ENCODE measurements at places on chromosomes 5 and 9.

GRCh38 chr5:6389397-6389796 is 11.1 kb upstream of the MED10 start:
- no peak for DNase-seq

- no peak for DNase-seq
These were observed 303.8 kb downstream of the EDIL3 start for GRCh38 chr5:84080908-84081307.

DNA sequence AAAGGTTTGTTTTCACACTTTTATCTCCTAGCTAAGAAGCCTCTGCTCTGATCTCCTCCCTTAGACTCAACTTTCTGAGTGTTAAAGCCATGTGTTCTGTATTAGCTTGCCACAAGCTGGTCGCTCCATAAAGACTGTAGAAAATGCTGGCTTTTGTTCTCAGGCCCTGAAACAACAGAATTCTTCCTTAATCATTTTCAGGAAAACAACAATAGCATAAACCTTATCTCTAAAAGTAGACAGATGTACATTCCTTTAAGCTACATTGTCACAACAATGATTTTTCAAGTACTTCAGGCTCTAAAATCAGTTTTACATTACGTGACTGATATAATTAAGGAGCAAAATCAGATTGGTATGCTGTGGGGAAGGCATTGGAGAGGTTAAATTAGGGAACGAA is 41.9 kb downstream of the VCAN start:
- no peak for DNase-seq

DNA sequence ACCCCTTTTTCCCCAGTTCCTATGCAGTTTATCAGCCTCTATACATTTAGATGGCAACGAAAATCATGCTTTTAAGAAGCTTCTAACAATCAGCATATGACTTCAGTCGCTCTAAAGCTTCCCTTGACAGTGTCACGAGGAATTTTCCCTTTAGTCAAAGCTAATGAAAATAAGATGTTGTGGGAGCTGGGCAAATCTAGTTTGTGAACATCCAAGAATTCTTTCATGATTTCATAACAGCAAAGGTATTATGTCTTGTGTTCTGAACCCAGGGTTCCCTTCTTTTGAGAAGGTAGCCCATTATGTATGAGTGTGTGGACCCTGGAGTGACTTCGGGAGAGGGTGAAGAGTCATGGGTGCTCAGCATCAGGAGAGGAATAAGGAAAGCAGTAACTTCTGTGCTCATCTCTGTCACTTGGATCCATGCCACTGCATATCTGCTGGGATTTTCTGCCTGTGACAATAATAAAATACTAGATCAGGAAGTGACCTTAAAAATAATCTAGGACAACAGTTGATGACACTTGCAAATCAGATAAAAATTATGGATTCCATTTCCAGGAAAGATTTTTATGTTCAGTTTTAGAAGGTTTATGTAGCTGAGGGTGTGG is 102.4 kb downstream of the PCSK1 start:
- no peak for DNase-seq

DNA sequence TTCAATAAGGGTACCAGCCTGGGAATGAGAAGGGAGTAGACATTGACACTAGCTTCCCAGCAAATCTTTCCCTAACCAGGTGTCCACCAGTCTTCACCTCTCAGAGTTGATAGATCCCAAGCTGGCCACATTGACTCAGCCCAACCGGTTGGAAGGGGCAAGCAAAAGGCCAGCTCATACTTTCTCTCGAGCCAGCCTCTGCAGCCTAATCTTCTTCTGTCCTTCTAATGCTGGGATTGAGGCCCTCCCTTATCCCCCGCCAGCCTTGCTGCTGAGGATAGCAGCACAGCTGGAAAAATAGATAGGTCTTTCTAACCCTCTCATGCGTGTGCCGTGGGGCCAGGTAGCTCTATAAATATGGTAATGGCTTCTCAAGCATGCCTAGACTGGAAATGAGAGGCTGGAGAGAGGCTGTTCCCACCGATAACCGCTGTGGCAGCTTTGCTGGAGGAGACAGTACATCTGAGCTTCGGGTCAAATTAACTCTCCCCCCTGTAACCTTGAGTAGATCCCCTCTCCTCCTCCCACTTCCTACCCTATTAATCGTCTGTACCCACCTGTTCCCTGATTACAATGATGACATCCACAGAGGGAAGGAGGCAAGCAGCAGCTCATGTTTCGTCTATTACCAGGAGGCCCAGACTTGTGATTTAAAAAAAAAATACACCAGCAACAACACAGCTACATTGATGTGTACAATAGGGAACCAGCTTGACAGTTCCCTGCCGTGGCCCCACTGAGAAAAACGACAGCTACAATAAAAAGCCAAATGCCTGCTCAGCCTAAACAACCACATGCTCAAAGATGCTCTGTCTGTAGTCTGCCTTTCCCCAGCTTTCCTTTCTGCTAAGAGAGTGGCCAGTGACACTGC is 219.9 kb upstream of the BRINP1 start:
- no peak for DNase-seq

Data from CD4-positive, alpha-beta T cell treated with Interleukin-15 for 1 hour (primary cell).